ENCODE measurements at places on chromosomes 2 and 18.

DNA sequence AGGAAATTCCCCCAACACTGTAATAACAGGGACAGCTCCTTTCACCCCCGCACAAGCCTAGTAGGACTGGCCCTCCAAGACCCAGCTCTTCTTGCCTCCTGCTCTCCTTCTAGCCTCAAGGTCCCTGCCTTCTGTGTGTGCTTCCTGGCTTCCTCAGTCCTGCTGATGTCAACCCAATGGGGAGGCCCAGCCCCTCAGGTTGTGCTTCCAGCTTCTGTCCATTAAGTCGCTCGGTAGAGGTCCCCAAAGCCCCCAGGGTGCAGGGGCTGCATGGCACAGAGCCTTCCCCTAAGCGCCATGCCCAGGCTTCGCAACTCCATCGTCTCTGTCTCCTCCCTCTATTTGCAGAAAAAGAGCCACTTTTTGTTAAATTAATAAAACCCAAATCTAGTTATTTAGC lies 39.0 kb downstream of the BOK start:
- no peaks in the 10 kb centered on the region for H3K4me1 ChIP-seq
- no peak overlapping the region for H3K4me3 ChIP-seq
- no peak overlapping the region for H3K27ac ChIP-seq
- H3K27me3 ChIP-seq = no peaks in the 10 kb centered on the region
- H3K36me3 ChIP-seq = peaks cover 14% of the 10 kb centered on the region

DNA sequence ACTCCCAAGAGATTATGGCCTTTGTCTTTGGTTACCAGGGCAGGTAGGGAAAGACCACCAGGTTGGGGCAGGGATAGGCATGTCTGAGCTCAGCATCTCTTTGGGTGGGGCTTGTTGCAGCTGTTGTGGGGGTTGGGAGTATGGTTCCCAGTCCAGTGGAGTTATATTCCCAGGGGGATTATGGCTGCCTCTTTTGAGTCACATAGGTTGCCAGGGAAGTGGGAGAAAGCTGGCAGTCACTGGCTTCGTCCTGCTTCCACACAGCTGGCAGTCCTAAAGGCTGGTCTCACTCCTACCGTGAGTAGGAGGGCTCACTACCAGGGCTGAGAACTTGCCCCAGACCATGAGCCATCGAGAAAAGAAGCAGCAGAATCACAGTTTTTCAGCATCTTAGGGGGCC lies 79.1 kb downstream of the LYPD6 start:
- no peaks in the 10 kb centered on the region for H3K27me3 ChIP-seq
- no peak for DNase-seq
- H3K4me3 ChIP-seq = no peak overlapping the region
- no peak overlapping the region for H3K27ac ChIP-seq
- H3K4me1 ChIP-seq = no peaks in the 10 kb centered on the region

DNA sequence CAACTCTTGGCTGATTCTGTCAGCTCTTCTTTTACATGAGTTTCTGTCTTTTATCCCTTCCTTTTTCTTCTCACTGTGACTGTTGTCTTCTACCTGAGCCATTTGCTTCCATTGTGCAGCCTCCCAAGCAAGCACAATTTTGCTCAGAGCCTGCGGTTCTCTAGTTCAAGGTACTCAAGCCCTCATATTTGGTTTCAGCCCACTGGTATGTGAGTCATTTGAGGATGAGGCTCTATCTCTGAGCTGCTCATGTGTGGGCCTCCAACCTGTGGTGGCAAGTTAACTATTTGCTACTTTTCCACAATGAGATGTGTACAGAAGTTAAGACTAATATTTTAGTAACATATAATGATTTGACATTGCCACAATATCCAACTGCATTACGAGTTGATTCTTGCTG lies 183.0 kb downstream of the PHLPP1 start:
- no peak overlapping the region for H3K4me3 ChIP-seq
- peaks cover 21% of the 10 kb centered on the region for H3K4me1 ChIP-seq
- DNase-seq = no peak
- H3K27ac ChIP-seq = no peak overlapping the region

- H3K27ac ChIP-seq = no peak overlapping the region
- no peak overlapping the region for H3K4me3 ChIP-seq
- no peaks in the 10 kb centered on the region for H3K36me3 ChIP-seq
- no peaks in the 10 kb centered on the region for H3K4me1 ChIP-seq
Measured at GRCh38 chr2:50438259-50438658, 593.7 kb downstream of the NRXN1 start.

DNA sequence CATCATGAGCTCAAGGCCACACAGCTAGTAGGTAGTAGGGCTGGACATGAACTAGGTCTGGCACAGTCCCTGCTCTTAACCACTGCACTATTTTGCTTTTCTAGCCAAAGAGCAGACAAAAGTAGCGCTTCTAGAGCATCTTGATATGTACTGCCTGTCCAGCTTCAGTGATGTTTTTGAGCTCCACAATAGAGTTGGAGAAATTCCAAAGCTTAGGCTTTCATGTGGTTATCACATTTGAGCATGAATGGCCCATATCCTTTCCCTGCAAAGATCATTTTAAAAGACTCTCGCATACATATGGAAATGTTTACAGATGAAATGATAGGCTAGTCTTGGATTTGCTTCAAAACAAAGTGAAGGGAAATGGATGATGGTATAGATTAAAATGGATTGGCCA lies 128.7 kb downstream of the MAP3K20 start:
- H3K4me3 ChIP-seq = no peak overlapping the region
- H3K27ac ChIP-seq = no peak overlapping the region
- peaks cover 26% of the 10 kb centered on the region for H3K36me3 ChIP-seq
- peak; percentile 49 for DNase-seq
- H3K27me3 ChIP-seq = no peaks in the 10 kb centered on the region

DNA sequence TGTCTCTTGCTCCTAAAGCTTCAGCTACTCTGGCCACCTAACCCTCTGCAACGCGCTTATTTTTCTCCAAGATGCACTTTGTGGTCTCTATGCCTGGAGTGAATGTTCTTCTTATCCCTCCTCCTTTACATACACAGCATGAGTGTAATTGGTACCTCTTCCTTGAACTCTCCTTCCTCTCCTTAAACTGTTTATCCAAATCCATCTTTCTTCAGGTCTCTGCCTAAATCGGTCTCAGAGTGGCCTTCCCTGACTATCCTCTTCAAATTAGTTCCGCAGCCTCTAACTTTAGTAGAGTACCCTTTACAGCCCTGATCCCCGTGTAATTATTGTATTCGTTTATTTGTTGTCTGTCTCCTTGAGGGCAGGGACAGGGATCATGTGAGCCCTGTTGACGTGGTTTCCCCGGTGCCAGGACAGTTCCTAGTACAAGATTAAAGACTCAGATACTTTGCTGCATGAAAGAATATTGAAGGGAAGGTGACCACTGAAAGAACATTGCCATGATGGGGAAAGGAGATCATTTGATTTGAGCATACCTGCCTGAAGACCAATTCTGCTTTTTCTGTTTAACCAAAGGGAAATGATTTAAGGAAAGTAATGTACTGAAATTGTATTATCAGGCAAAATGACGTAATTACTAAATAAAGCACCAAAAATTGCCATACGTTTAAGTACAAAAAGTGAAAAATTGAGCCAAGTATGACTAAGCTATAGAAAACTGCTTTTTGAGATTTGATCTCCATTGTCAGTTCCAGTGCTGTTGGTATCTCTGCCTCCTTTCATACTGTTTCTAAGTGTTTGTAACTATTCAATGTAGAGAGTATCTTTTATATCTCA lies 1.2 kb downstream of the CNOT9 start:
- H3K36me3 ChIP-seq = peaks cover 3% of the 10 kb centered on the region
- peak overlapping the region; percentile 89 for H3K27ac ChIP-seq
- peak; percentile 55 for DNase-seq

- no peak for DNase-seq
- no peak overlapping the region for H3K4me3 ChIP-seq
- H3K4me1 ChIP-seq = no peaks in the 10 kb centered on the region
Measured at GRCh38 chr2:197235711-197236110, 74.9 kb downstream of the ANKRD44 start.

DNA sequence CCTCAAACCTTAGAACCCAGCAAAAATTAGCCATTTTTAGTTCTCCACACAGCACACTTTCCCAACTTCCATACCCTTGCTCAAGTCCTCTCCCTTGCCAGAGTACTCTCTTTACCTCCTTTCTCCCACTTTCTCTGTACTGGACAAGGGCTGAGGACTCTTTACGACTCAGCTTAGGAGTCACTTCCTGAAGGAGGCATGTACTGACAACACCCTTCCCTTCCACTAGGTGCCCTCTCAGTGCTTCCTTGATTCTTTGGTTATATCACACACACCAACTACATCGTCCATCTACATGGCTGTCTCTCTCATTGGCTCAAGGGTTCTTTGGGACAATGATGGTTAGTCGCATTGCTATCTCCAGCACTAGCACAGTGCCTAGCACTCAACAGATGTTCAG lies 5.2 kb upstream of the C18orf63 start:
- H3K4me3 ChIP-seq = no peak overlapping the region
- H3K36me3 ChIP-seq = no peaks in the 10 kb centered on the region
- H3K27me3 ChIP-seq = no peaks in the 10 kb centered on the region
- H3K27ac ChIP-seq = no peak overlapping the region
- DNase-seq = no peak

- no peak overlapping the region for H3K27ac ChIP-seq
- peak; percentile 54 for DNase-seq
- H3K4me3 ChIP-seq = no peak overlapping the region
- no peaks in the 10 kb centered on the region for H3K27me3 ChIP-seq
Measured at GRCh38 chr2:197113275-197113711, 186.8 kb upstream of the PGAP1 start.

DNA sequence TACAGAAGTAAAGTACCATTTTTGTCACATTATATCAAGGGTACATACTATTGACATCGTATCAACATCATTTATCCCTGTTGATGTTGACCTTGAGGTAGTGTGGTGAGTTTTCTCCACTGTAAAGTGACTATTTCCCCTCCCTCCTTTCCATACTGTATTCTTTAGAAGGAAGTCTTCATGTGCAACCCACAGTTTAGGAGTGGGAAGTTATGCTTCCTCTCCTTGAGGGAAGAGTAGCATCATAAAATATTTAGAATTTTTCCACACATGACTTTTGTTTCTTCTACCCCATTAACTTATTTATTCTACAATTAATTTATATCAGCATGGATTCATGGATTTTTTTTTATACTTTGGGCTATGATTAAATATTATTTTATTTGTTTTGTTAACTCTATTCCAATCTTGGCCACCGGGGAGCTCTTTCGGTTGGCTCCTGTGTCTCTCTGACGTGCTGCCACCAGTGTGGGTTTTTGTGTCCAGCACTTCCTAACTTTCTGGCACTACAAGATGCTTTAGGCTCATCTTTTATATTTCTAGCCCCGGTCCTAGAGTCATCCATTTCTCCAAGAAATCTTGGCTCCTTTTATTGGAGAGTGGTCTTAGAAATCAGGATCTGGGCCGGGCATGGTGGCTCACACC lies 19.0 kb downstream of the AQP12B start:
- H3K27ac ChIP-seq = no peak overlapping the region
- no peaks in the 10 kb centered on the region for H3K36me3 ChIP-seq
- H3K4me1 ChIP-seq = no peaks in the 10 kb centered on the region
- no peaks in the 10 kb centered on the region for H3K27me3 ChIP-seq
- no peak for DNase-seq
- H3K4me3 ChIP-seq = no peak overlapping the region

DNA sequence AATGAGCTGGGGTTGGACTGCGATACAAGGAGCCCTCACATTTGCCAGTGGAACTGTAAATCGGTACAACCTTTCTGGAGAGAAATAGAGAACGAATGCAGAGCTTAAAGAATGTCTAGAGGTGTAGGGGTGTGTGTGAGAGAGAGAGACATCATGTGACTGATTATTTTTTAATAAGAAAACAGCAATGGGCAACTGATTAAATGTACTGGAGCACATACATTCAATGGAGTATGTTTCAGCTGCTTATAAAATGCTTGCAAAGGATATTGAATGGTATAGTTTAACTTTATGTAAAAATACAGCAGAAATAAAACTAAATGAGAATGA lies 391 bp upstream of the TMEM17 start:
- peak overlapping the region; percentile 87 for H3K27ac ChIP-seq
- no peaks in the 10 kb centered on the region for H3K27me3 ChIP-seq
- H3K4me1 ChIP-seq = peaks cover 5% of the 10 kb centered on the region
- H3K36me3 ChIP-seq = no peaks in the 10 kb centered on the region

DNA sequence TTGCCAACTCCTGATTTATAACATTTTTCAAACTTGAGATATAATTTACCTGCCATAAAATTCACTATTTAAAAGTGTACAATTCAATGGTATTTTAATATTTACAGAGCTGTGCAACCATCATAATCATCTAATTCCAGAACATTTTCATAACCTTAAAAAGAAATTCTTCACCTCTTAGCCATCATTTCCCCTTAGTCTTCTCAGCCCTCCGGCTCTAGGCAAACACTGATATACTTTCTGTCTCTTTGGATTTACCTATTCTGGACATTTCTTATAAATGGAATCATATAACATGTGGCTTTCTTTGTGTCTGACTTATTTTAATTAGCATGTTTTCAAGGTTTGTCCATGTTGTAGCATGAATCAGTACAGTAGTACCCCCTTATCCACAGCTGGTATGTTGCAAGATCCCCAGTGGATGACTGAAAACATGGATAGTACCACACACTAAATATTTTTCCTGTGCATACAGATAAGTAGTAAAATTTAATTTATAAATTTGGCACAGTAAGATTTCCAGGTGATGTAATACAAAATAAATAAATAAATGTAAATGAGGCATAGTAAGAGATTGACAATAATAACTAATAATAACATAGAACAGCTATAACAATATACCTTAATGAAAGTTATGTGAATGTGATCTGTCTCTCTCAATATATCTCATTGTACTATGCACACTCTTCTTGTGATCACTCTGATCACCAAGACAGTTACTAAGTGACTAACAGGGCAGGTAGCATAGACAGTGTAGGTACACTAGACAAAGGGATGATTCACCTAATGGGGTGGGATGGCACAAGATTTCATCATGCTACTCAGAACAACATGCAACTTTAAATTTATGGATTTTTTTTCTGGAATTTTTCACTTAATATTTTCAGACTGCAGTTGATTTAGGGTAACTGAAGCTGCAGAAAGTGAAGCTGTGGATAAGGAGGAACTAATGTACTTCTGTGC lies 73.1 kb downstream of the RAB3GAP1 start:
- H3K36me3 ChIP-seq = peaks cover 46% of the 10 kb centered on the region
- no peak for DNase-seq
- no peaks in the 10 kb centered on the region for H3K4me1 ChIP-seq
- H3K27ac ChIP-seq = no peak overlapping the region
- H3K27me3 ChIP-seq = no peaks in the 10 kb centered on the region
- H3K4me3 ChIP-seq = no peak overlapping the region

GRCh38 chr18:50776383-50776782 lies 43.4 kb downstream of the MRO start:
- H3K4me3 ChIP-seq = no peak overlapping the region
- no peaks in the 10 kb centered on the region for H3K4me1 ChIP-seq

Data from cardiac muscle cell (in vitro differentiated cells and primary cell).